Endothelial cell of umbilical vein (primary cell): ENCODE measurements at places on chromosomes 12 and 14. TPM values are rescaled to one million over a fixed set of nuclear protein-coding genes. Genes with fewer than 3 reads are reported as not detected.

OR6C68 gene
- total RNA-seq: not detected in 2 replicates

HRK gene
- not detected in 2 replicates for total RNA-seq

TCL1B gene
- total RNA-seq: not detected in 2 replicates

SNRNP35 gene
- total RNA-seq: 27.9 and 30.6 TPM in 2 replicates

BEGAIN gene
- 0.46 and 0.49 TPM in 2 replicates for total RNA-seq

ADAM21 gene
- total RNA-seq: not detected in 2 replicates

ARID4A gene
- total RNA-seq: 20.0 and 21.5 TPM in 2 replicates

STYK1 gene
- 14.6 and 15.2 TPM in 2 replicates for total RNA-seq

KRT85 gene
- not detected in 2 replicates for total RNA-seq

DNA sequence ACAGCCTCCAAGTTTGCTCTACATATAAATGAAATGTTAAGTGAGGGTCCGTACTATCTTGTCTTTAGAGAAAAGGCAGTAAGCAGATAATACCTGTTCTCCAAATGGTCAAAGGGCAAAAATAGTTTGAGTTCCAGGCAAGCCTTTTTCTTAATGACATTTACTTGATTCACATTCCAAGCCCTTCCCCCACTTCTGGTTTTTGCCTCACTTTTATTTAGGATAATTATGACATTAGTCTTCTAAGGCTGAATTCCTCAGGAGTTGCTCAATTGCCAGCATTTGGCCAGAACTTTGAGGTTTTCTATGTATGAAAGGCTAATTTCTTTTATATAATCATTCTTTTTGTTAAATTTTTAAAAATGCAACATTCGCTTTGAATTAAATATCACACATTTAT, 62.5 kb upstream of the DUSP6 start:
- DNase-seq: no peak

GRCh38 chr12:81705586-81705985, 53.6 kb downstream of the PPFIA2 start:
- no peak for DNase-seq

DNA sequence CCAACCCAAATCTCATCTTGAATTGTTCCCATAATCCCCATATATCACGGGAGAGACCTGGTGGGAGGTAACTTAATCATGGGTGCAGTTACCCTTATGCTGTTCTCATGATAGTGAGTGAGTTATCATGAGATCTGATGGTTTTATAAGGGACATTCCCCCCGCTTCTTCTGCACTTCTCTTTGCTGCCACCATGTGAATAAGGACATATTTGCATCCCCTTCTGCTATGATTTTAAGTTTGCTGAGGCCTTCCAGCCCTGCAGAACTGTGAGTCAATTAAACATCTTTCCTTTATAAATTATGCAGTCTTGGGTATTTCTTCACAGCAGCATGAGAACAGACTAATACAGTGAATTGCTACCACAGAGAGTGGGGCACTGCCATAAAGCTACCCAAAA, 179.1 kb downstream of the LRIG3 start:
- DNase-seq: no peak

- DNase-seq: no peak
These were observed 146.5 kb upstream of the MYL2 start for GRCh38 chr12:111066744-111067437.

DNA sequence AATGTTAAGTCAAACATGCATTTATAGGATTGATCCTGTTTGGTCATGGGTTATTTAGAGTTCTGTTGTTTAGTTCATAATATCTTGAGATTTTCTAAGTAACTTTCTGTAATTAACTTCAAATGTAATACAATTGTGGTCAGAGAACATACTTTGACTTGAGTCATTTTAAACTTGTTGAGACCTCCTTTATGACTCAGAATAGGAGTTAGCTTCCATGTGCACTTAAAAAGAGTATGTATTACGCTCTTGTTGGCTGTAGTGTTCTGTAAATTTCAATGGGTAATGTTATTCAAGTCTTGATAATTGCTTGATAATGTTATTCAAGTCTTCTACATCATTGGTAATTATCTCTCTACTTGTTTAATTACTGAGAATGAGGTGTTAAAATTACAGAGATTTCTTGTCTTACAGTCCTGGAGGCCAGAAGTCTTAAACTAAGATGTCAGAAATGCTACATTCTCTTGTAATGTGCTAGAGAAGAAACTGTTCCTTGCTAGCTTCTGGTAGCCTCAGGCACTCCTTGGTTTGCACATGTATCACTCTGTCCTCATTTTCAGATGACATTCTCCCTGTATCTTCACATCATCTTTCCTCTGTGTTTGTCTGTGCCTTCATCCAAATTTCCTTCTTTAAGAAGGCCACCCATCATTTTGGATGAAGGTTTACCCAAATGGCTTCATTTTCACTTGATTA, 197.3 kb downstream of the TMTC3 start:
- DNase-seq: no peak

- DNase-seq: no peak
These were observed 222.1 kb downstream of the RPS29 start for GRCh38 chr14:49363821-49364751.

GRCh38 chr12:1533205-1533601, 61.2 kb downstream of the FBXL14 start:
- DNase-seq: no peak

- no peak for DNase-seq
These were observed 115.3 kb upstream of the CCND2 start for GRCh38 chr12:4158306-4158705.

- DNase-seq: no peak
These were observed 8.7 kb downstream of the SLC48A1 start for GRCh38 chr12:47781479-47782371.

GRCh38 chr14:74584951-74585350, 27.1 kb downstream of the LTBP2 start:
- DNase-seq: no peak

GRCh38 chr12:30806989-30807694, 52.4 kb upstream of the CAPRIN2 start:
- peak; percentile 78 for DNase-seq

DNA sequence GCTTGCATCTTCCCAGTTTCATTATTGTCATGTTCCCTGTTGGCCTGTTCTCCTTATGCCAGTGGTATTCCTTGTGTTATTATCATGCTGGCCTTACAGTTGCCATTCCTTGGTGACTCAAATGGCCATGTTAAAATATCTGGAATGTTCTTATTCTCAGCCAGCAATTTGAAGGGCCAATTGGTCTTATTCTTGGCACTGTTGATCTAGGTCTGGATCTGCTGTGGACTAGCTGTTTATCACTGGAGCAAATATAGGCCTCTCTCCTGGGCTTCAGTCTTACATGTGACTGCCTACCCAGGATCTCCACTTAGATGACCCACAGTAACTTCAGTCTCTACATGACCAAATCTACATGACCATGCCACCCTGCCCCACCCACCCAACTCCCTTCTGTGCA, 5.4 kb downstream of the CIPC start:
- DNase-seq: no peak

DNA sequence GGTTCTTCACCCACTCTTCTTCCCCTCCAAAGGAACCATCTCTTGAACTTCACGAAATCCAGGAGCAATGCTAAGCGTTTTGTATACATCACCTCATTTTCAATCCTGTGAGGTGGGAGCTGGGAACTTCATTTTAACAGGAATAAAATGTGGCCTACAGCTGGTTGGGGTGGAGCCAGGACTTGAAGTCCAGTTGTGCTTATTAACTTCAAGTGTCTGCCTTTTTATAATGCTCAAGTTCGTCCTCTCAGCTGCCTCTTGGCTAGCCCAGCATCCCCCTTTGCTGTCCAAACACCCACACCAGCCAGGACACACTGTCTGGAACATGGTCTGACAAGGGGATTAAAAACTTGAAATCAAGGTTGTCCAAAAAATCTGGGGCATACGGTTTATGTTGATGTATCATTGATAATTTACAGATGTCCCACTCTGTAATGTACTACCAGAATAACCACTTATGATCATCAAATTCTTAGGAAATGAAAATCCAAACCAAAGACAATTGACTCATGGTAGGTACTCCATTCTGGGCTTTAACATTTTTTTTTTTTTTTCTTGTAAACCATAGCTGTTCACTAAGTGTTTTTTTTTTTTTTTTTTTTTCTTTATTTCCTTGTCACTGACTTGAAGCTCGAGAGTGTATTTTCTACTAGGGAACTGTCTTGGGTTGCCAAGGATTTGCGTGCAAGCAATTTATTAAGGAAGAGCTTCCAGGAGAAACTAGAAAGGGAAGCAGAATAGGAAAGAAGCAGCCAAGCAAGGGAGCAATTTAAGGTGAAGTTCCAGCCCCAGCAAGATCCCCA, 252.3 kb downstream of the EFCAB11 start:
- DNase-seq: no peak

GRCh38 chr12:116076399-116076798, 201.1 kb downstream of the MED13L start:
- no peak for DNase-seq

- DNase-seq: no peak
These were observed 873.6 kb downstream of the LRFN5 start for GRCh38 chr14:42480255-42480654.

DNA sequence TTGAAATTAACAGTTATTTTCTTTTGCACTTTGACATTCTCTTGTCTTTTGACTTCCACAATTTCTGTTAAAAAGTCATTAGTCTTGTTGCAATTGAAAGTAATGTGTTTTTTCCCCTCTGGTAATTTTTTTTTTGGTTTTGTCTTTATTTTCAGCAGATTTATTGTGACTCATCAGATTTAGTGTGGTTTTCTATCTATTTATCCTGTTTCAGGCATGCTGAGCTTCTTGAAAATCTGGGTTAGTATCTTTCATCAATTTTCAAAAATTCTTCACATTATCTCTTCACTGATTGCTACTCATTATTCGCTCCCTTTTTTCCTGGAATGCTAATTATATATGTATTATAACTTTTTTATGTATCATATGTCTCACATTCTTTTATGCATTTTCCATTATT, 15.3 kb upstream of the NTF3 start:
- DNase-seq: no peak

GRCh38 chr12:95615749-95616148, 64.5 kb upstream of the USP44 start:
- peak; percentile 93 for DNase-seq

DNA sequence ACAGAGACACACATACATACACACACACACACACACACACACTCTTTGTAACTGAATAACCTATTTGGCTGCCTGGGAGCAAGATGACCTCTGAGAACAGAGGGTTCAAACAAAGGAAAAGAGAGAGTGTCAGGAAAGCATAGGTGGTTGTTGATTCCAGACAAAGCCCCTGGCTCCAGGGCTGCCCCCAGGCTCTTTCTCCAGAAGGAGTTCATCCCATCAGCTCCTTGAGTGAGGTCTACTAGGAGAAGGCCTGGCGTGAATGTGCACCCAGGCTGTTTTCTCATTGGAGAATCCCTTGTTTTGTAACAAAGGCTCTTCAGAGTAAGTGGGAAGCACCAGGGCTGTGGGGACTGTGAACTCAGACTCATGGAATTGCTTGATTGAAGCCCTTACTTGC, 151.9 kb downstream of the EMP1 start:
- DNase-seq: no peak

DNA sequence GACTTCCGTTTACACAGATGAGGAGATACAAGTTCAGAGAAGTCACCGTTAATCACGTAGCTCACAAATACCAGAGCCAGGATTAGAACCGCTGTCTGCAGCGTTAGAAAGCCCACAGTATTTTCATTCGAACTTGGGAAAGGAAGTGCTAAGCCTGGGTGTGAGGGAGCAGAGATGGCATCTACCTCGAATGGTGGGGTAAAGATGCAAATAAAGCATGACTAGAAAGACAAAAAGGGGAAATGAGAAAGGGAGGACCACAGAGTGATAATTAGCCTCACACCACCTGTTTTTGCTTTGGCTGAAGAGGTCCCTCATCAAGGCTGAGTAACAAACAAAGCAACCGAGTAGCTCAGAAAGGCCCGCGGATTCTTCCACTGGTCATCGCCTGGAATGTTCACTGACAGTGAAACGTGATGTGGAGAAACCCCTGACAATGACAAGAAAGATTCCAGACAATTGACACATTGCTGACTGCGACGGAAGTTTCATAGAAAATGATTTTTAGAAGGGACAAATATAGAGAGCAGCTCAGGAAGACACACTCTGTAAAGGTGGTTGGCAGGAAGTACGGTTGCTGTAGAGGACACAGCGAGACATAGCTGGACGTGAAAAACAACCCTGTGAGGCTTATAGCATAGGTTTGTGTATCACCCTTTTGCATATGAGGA, 31.5 kb upstream of the BHLHE41 start:
- no peak for DNase-seq

GRCh38 chr12:109789526-109790048, 43.6 kb downstream of the TRPV4 start:
- no peak for DNase-seq

GRCh38 chr14:76977793-76978720, 50.5 kb downstream of the IRF2BPL start:
- no peak for DNase-seq

DNA sequence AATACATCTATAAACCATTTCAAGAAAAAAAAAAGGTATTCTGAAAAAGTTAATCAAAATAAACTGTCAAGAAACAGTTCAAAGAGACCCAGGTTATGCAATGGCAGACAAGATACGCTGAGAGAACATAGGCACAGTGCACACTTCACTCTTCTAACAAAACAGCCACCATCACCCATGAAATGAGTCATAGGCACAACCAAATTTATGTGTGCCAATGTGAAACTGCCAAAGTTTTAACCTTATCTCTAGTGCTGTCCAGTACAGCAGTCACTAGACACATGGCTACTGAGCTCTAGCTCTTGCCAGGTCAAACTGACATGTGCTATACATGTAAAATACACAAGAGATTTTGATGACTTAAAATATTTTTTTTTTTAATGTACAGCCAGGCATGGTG, 1.4 kb downstream of the CEP128 start:
- no peak for DNase-seq

GRCh38 chr12:107600581-107601144, 84.9 kb upstream of the PWP1 start:
- no peak for DNase-seq

- no peak for DNase-seq
These were observed 11.3 kb downstream of the RAB15 start for GRCh38 chr14:64960762-64961276.

DNA sequence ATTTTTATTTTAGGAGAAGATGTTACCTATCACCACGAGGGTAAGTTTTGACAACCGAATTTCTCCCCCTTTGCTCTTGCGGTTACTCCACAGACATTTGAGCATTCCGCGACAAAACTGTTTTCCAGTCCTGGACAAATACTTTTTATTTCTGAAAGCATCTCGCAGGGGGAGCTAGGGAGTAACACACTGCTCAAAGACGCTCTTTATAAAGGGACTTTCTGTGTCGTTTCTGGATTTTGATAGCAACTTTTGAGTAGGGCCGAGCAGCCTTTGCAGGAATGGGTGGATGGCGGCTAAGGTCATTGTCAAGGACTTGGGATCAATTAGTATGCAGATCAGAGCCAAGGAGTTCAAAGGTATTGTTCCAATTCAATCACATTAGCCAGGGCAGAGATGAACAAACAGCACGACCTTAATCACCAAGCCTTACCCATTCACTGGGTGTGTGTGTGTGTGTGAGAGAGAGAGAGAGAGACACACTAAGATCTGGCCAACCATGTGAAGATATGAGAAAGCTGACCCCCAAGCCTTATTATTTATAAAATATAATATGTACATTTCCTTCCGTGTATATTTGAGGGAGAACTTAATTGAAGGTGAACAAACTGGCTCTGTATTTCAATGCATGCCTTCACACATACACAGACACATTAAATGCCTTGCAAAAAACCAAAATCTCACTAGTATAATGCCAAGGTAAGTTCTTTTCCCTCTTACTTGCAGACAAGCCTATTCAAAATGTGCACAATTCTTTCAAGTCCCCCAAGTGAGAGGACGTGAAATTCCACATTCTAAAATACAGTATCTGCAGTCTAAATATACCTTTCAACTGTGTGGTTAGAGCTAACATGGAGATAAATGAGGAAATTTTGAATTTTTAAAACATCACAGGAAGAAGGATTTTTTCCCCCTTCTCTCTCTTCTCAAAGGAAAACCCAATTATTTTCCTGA, 613.8 kb downstream of the VRK1 start:
- DNase-seq: no peak

GRCh38 chr12:66237505-66238175, 48.6 kb downstream of the IRAK3 start:
- DNase-seq: no peak
